Hematopoietic multipotent progenitor cell treated with erythropoietin and hydrocortisone succinate and interleukin-3 and kit ligand, for 15 days (in vitro differentiated cells): ENCODE measurements at places on chromosomes 4 and X.

DNA sequence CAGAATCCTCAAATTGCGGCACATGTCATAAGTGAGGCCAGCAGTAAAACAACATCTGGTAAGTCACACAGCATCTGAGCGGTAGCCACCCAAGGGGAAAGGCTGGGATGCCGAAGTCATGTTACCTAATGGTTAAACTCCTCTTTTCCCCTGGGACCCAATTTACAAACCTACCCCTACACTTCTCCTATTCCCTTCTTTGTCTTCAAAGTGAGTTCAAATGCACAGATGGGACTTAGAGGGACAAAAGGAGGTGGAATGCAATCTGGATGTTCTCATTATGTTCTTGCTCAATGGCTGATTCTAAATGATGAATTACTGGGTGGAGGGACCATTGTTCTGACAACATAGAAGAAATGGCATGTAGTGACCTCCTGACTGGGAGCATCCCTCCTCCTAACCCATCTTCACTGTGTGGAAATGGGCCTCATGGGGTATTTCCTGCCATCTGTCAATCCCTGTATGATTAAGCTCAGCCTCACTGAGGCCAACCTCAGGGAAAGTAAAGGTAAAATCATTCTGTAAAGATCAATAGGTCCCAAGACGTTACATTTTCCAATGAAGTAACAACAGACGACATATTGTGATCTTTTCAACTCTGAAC, 8.5 kb downstream of the CD40LG start:
- no peak for DNase-seq

GRCh38 chr4:119030536-119030890, 105.1 kb upstream of the MYOZ2 start:
- no peak for DNase-seq

- DNase-seq = no peak
Observed at GRCh38 chr4:184620212-184620867, 28.9 kb downstream of the CASP3 start.

- DNase-seq = peak; percentile 97
Observed at GRCh38 chr4:159150821-159151390, 48.0 kb downstream of the RAPGEF2 start.

GRCh38 chr4:76546759-76547742, 112.0 kb downstream of the SHROOM3 start:
- no peak for DNase-seq

- DNase-seq = no peak
Observed at GRCh38 chrX:118219866-118220265, 103.3 kb upstream of the KLHL13 start.

DNA sequence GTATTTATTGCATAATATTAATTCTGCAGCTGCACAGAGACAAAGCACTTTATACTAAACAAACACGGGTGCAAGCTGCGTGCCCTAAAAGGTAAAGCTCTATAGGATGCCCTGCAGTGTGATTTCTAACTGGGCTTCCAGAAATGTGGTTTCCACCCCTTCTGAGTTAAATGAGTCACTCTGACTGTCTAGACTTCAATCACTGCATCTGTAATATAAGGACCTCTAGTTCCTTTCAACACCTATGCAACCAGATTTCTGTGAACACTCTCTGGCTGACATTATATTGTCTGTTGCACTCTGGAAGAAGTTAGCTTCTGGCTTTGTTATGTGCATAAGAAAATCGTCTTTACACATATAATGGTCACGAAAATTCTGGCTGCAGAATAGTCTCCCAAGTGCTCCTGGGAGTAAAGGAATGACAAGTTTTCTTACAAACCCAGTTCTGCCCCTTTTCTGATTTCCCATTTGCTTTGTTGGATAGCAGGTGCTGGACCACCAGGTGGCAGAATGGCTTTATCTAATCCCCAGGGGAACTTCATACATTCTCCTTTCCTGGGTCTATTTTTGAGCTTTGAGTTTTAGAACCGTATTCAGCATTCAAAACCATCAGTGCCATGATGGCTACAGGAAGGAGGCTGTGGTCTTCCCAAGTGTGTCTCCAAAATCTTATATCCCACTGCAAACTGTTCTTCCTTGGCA, 842.2 kb downstream of the STIM2 start:
- no peak for DNase-seq

DNA sequence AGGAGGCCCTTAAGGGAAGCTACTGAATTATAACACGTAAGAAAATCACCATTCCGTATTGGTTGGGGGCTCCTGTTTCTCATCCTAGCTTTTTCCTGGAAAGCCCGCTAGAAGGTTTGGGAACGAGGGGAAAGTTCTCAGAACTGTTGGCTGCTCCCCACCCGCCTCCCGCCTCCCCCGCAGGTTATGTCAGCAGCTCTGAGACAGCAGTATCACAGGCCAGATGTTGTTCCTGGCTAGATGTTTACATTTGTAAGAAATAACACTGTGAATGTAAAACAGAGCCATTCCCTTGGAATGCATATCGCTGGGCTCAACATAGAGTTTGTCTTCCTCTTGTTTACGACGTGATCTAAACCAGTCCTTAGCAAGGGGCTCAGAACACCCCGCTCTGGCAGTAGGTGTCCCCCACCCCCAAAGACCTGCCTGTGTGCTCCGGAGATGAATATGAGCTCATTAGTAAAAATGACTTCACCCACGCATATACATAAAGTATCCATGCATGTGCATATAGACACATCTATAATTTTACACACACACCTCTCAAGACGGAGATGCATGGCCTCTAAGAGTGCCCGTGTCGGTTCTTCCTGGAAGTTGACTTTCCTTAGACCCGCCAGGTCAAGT, 6.9 kb upstream of the MSANTD1 start:
- no peak for DNase-seq

DNA sequence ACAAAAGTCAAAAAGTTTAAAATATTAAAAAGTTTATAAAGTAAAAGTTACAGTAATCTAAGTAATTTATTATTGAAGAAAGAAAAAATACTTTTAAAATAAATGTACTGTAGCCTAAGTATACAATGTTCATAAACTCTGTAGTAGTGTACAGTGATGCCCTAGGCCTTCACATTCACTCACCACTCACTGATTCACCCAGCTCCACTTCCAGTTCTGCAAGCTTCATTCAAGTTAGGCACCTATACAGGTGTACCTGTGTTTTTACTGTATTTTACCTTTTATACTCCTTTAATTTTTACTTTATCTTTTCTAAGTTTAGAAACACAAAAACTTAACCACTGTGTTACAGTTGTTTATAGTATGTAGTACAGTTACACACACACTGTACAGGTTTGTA, 40.1 kb upstream of the AGA start:
- no peak for DNase-seq

GRCh38 chr4:24174602-24175001, 284.8 kb upstream of the PPARGC1A start:
- DNase-seq = no peak

DNA sequence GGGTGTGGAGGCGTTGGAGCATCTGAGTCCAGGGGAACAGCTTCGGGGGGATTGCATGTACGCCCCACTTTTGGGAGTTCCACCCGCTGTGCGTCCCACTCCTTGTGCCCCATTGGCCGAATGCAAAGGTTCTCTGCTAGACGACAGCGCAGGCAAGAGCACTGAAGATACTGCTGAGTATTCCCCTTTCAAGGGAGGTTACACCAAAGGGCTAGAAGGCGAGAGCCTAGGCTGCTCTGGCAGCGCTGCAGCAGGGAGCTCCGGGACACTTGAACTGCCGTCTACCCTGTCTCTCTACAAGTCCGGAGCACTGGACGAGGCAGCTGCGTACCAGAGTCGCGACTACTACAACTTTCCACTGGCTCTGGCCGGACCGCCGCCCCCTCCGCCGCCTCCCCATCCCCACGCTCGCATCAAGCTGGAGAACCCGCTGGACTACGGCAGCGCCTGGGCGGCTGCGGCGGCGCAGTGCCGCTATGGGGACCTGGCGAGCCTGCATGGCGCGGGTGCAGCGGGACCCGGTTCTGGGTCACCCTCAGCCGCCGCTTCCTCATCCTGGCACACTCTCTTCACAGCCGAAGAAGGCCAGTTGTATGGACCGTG, 2.2 kb downstream of the AR start:
- DNase-seq = no peak

GRCh38 chr4:2791518-2792395, 1.1 kb upstream of the SH3BP2 start:
- no peak for DNase-seq

DNA sequence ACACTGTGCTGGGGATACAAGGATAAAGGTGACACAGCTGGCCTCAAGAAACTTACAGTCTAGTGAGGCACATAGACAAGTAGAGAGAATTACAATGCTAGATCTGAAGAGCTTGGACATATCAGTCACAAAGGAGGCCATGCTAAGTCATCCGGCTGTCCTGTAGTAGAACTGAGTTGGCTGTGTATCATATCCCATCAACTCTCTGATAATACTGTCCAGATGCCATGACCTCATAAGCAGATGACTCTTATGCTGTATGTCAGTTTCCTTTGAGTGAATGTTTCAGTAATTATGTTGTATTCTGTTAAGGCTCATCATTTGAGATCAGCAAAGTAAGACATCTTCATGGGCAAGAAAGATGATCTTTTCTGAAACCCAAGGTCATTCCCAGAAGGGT, 442.9 kb downstream of the MID1IP1 start:
- no peak for DNase-seq

GRCh38 chrX:143095321-143095720, 69.6 kb downstream of the SPANXN4 start:
- DNase-seq = no peak

- DNase-seq = no peak
Observed at GRCh38 chrX:53265771-53266574, 15.4 kb downstream of the IQSEC2 start.

- DNase-seq = no peak
Observed at GRCh38 chrX:124665621-124666400, 319.4 kb downstream of the SH2D1A start.

DNA sequence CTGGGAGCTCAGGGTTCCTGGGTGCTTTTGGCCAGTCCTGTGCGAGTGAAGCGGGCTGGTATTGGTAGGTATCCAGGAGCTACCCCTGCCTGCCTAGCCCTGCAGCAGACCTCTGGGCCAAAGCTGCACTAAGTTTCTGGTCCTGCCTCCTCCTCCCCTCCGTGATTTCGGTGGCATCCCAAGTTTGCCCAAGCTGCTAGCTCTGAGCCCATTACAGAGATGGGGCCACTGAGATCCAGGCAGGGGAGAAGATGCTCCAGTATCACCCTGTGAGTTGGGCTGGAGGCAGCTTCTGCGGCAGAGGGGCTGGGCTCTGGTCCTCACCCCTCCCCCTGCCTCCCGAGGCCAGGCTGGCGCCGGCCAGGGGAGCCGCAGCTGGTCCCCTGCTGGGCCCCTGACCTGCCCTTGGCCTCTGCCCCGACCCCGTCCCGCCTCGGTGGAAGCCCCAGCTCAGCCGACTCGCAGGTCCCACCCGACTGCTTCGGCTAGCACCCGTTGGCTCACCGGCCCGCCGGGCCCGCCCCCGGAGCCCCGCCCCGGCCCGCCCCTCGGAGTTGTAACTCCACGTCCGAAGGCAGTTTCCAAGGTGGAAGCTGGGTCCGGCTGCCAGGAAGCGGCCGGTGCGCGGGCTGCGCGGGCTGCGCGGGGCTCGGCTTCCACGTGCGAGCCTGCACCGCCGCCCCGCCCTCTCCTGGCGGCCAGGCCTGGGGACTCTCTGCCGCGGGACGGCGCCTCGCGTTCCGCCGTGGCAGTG, at the start of gene DUSP9:
TSS of gene DUSP9 (plus strand) at position 584 of the 754 bp plus-strand sequence. CDS start 751 bp downstream, outside the sequence.
- DNase-seq = no peak

DNA sequence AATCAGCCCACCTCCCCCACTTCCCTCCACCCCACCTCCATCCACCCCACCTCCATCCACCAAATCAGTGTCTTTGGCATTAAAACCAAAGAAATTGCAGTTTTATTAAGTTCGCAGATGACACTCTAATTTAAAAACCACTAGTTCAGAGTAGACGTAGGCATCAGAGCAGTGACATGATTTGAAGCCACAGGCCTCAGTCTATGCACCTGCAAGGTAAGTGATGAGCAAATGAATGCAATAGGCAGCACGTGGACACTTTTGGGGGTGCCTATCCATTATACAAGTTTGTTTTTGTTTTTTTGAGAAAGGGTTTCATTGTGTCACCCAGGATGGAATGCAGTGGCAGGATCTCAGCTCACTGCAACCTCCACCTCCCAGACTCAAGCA, 88.0 kb upstream of the TRIM2 start:
- DNase-seq = no peak

DNA sequence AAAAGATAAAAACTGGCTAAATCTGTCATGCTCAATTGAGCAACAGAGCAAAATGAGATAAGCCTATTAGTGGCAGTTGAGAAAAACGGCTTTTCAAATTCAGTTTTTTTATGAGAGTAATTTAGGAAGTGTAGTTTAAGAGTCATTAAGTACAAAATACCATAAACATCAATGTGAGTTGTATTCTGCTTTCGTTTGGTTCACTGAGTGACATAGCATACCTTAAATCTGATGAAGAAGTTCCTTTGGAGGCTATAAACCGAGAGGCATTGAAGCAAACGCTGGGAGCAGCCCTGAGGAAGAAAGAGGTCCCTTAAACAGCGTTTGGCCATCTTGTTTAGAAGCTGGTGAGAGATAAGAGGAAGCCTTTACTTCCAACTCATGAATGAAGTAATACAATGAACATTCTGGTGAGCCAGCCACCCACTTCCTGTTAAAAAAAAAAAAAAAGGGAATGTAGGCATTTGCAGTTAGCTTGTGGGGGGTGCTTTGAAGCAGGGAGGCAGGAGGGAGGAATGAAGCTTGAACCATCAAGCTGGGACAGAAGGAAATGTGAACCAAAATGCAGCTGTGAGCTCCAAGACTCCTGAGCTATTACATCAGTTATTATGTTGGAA, 132.3 kb downstream of the ZNF330 start:
- no peak for DNase-seq

DNA sequence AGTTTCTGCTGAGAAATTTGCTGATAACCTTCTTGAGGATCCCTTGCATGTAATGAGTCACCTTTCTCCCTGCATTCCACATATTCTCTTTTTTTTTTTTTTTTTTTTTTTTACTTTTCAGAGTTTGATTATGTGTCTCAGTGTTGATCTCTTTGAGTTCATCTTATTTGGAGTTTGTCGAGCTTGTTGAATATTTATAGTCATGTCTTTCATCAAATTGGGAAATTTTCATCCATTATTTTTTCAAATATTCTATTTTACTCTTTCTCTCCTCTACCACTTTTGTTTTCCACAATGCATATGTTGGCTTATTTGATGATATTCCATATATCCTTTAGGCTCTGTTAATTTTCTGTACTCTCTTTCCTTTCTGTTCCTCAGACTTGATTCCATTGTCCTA, 136.1 kb downstream of the MAD2L1 start:
- DNase-seq = no peak

GRCh38 chr4:54100595-54101189, 729 bp downstream of the GSX2 start:
- DNase-seq = no peak

DNA sequence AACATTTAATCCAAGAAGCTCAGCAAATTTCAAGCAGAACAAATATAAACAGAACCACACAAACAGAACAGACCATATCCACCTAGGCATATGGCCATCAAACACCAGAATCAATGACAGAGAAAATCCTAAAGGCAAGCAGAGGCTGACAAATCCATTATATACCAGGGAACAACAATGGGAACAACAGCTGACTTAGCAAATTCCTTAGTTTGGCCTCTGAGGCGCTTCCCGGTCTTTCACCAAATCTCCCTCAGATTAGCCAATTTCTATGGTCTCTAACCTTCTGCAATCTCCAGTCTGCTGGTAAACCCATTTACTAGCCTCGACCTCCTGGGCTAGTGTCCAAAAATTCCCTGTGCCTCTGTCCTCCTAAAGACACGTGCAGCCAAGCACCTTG, 59.2 kb downstream of the GPR143 start:
- DNase-seq = no peak
